Neuronal stem cell (in vitro differentiated cells): ENCODE measurements at places on chromosomes 7 and 10.

DNA sequence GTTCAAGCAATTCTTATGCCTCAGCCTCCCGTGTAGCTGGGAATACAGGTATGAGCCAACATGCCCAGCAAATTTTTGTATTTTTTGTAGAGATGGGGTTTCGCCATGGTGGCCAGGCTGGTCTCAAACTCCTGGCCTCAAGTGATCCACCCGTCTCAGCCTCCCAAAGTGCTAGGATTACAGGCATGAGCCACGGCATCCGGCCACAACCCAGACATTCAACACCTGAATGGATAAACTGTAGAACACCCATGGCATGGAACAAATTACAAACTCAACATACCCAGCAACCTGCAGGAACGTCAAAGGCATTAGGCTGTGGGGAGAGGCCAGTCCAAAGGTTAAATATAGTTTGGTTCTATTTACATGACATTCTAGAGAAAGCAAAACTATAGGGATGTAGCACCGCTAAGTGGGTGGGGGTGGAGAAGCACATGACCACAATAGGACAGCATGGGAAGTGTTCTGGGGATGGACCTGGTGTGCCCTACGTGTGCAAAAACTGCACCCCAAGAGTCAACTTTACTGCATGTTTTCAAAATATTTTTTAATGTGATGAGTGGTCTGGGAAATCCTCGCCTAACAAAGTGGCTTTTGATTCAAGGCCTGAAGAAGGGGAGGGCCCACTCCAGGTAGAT, 6.5 kb upstream of the PGAM2 start:
- no peak for DNase-seq

- DNase-seq: no peak
Measured at GRCh38 chr7:98110249-98111022, 3.8 kb downstream of the LMTK2 start.

DNA sequence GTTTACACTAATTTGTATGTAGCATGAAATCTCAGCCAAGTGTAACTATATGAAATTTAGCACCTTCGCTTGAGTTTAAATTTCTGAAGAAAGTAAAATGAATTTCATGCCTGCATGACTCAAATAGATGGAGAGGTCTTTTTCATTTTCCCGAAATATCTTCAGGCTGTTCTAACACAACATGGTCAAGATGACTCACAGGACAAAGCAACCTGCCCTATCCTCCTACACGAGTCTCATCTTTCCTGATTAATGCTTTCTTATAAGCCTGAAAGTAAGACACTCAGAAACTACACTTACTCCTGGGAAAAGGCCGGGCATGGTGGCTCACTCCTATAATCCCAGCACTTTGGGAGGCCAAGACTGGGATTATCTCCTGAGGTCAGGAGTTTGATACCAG, 41.2 kb downstream of the CH25H start:
- no peak for DNase-seq

- no peak for DNase-seq
Measured at GRCh38 chr7:117774943-117775342, 98.3 kb downstream of the CTTNBP2 start.

- no peak for DNase-seq
Measured at GRCh38 chr7:117405519-117405918, 21.8 kb downstream of the ASZ1 start.

GRCh38 chr10:106930751-106931150, 233.8 kb downstream of the SORCS1 start:
- DNase-seq: no peak

DNA sequence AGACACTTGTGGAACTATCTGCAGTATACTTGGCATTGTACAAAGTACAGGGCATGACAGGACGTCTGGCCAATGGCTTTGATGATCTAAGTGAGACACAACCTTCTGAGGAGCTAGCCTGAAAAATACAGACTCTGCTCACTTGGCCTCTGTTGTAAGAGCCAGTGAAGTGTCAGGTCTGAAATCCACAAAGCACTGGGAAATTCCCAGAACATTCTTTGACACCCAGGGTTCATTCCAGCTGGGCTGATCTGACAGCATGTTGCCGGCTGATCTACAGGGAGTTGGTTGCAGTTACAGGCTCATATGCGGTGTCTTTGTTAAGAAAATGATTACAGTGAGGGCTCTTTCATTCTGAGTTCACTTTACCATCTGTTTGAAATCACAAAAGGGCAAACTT, 354.6 kb downstream of the PHF14 start:
- DNase-seq: no peak

DNA sequence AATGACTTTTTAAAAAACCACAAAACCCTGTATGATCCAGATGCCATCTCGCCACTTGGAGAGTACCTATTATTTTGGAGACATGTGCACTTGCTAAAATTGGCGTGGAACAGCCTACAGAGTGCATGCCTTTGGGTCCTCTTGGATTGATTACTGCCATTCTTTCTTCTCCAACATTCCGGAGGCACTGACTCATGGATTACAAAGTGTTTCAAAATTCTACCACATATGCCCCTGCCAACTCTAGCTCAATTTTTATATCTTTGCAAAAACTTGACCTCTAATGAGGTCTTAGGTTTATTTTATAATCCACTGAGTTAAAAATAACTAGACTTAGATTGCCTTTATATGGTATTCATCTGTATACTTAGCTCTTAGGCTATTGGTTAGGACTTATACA, 55.8 kb upstream of the KIF5B start:
- no peak for DNase-seq

- no peak for DNase-seq
Measured at GRCh38 chr10:117684046-117684610, 141.6 kb downstream of the EMX2 start.

- DNase-seq: no peak
Measured at GRCh38 chr10:62071846-62072281, 170.4 kb downstream of the ARID5B start.

DNA sequence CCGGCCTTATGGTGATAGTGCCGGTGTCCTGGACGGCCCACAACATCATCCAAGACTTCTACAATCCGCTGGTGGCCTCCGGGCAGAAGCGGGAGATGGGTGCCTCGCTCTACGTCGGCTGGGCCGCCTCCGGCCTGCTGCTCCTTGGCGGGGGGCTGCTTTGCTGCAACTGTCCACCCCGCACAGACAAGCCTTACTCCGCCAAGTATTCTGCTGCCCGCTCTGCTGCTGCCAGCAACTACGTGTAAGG, 713 bp downstream of the CLDN4 start:
- no peak for DNase-seq

DNA sequence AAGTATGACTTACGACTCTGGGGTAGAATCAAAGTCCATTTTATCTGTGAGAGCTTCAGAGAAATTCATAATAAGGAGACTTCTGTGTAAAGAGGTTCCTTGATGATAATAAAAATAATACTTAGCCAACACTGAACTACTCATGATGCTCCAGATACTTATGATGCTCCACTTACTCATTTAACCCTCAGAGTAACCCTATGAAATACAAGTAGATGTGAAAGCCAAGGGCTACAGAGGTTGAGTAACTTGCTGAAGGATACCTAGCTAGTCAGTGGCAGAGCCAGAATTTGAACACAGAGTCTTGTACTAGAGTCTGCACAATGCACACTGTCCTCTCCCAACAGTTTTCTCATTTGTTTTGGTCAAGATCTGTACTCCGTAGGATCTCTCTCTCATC, 89.5 kb downstream of the HECW1 start:
- DNase-seq: no peak

GRCh38 chr7:75738975-75739795, 444 bp upstream of the HIP1 start:
- peak; percentile 99 for DNase-seq

GRCh38 chr10:60914690-60915141, 29.3 kb downstream of the RHOBTB1 start:
- no peak for DNase-seq

- no peak for DNase-seq
Measured at GRCh38 chr7:138626846-138627245, 74.3 kb downstream of the SVOPL start.

DNA sequence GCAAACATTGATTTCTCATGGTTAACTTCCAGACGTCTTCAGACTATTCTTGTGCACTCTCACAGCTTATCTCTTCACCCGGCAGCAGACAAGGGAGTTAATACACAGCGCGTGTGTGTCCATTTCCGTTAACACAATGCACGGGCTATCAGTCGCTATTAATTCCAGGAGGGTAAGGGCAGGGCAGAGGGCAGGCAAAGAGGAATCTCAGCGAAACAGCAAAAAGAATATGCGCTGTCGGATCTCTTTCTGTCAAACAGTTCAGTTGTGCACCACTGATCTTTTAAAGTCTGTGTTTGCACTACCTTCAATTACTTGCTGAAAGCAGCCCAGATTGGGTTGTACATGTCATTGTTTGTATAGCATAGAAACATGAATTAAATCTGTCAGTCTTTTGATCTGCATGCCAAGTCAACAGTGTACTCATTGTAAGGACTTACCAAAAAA, 41.1 kb upstream of the CABCOCO1 start:
- no peak for DNase-seq

DNA sequence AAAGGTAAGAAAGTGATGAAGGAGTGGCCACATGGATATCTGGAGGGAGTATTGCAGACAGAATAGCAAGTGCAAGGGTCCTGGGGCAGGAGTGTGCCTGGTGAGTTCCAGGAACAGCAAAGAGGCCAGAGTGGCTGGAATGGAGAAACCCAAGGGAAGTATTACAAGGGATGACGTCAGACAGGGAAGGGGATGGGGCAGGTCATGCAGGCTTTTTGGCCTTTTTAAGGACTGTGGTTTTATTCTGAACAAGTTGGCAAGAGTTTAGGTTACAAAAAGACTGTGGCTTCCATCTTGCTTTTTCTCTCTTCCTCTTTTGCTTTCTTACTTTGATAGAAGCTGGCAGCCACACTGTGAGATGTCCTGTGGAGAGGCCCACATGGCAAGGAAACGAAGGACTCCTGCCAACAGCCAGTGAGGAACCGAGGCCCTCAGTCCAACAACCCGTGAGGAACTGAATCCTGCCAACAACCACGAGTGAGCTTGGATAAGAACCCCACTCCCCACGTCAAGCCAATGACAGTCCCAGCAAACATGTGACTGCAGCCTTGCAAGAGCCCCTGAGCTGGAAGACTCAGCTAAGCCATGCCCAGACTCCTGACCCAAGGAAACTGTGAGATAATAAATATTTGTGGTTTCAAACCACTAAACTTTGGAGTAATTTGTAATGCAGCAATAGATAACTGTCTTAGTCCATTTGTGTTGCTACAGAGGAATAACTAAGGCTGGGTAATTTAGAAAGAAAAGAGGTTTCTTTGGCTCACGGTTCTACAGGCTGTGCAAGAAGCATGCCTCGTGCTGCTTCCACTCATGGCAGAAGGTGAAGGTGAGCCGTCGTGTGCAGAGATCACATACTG, 19.8 kb upstream of the KDM7A start:
- DNase-seq: no peak

GRCh38 chr10:71998840-71999194, 34.6 kb downstream of the CHST3 start:
- DNase-seq: no peak

- DNase-seq: no peak
Measured at GRCh38 chr10:17452060-17452841, 2.1 kb downstream of the ST8SIA6 start.

GRCh38 chr7:98046816-98047215, 56.8 kb upstream of the OCM2 start:
- DNase-seq: no peak

DNA sequence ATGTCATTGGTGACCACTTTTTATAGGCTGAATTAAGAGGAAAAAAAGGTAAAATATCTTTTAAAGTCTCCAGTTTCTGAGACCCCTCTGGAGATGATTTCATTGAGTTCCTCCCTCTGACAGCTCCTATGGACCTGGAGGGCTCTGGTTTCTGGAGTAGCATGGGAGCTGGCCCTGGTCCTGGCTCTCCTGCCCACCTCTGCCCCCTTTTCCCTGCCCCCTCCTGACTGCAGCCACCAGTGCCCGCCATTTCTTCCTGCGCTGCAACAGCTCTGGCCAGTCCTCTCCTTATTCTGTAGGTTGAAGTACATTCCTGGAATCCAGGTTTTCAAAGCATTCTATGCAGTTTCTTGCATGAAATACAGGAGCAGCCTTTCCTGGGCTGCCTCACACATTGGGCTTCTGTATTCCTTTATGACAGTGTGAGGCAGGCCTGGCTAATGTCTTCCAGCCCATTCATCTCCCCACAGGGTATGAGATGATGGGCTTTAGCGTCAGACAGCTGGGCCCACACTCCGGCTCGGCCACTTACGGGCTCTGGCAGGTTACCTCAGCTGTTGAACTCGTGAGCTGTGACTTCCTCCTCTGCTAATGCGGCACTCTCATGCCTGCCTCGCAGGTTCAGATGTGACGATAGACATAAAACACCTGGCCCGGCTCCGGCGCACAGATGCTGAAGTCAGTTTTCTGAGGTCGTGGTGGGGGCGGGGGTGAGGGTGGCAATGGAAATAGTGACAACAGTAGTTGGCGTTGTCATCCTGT, 101.7 kb downstream of the MGMT start:
- no peak for DNase-seq

DNA sequence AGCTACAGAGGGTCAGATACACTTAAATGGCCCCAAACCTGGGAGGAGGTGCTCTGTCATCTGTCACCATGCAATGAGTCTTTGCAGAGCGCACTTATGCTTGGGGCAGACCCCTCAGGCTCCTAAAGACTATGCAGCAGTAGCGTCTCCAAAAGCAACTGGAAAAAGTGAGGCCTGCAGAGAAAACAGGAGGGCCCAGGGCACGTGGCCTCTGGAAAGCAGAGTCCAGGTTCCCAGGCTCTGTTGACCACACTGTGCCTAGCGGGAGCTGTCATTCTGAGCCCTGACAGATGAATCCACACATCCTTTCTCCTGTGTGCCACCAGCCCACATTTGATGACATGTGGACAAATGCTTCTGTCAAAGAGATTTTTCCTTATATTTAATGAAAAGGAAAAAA, 66.4 kb downstream of the MINDY4 start:
- DNase-seq: no peak
